ENCODE measurements at places on chromosomes 11 and 22.

GRCh38 chr22:26942637-26942957, 285.2 kb downstream of the MIAT start:
- DNase-seq: no peak

DNA sequence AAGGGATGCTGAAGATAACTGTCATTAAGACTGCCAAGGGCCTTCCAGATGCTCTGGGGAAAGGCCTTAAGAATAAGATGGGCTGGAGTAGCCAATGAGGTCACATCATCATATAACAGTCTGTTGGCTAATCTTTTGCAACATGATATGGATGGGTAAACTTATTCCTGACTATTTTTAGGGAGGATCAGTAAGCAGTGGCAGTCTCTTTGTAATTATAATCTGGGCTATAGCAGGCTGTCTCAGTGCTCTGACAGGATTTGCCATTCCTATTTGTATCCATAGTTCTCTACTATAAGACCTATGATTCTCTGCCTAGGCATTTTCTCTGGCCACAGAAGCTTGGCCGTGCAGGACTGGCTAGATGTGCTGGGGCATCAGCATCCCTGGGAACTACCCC, 16.1 kb upstream of the CALCB start:
- DNase-seq: no peak

DNA sequence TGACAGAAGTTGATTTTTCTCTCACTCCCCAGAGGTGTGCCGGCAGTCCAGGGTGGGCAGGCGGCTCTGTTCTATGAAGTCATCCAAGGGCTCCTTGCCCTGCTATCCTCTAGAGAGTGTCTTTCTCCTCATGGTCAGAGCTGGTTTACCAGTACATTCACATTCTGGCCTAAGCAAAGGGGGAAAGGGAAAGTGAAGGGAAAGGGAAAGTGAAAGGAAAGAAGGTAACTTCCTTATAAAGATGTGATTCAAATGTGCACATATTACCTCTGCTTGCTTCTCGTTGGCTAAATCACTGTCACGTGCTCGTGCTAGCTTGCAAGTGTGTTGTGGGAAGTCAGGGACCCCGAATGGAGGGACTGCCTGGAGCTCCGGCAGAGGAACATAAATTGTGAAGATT, 2.9 kb upstream of the HTATIP2 start:
- DNase-seq: no peak

- DNase-seq: no peak
Observed at GRCh38 chr11:102630598-102631448, 5.7 kb upstream of the MMP20 start.

- no peak for DNase-seq
Observed at GRCh38 chr11:61362542-61362875, 335 bp downstream of the TMEM138 start.

GRCh38 chr22:41285441-41285819, 557 bp downstream of the RANGAP1 start:
- peak; percentile 61 for DNase-seq

DNA sequence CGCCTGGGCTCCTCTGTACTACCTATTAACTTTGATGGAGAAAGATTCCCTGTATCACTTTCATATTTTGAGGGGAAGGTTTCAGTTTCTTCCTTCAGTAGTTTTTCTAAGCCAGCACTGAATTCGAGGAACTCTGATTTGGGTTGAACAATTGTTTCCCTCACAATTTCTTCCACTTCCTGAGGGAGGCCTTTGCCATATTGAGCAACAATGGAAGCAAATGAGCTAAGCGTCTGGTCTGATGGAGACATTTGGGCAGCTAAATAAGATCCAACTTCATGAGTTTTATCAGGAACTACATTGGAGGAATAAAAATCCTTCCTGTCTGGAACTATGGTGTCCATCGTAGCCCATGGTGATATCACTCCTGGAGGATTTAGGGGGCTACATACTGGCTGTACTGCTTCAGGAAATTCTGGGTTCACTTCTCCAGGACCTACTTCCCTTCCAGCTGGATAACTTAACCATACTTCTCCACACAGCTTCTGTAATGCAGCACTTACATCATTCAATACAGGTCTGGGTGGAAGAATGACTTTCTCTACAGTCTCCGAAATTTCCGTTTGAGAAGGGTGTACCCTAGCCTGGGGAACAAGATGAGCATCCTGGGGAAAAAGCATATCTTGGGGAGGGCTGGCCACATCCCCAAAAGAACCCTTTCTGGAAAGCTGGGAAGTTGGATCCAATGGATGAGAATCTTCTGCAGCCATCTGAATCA, 38.9 kb upstream of the CCDC89 start:
- no peak for DNase-seq

DNA sequence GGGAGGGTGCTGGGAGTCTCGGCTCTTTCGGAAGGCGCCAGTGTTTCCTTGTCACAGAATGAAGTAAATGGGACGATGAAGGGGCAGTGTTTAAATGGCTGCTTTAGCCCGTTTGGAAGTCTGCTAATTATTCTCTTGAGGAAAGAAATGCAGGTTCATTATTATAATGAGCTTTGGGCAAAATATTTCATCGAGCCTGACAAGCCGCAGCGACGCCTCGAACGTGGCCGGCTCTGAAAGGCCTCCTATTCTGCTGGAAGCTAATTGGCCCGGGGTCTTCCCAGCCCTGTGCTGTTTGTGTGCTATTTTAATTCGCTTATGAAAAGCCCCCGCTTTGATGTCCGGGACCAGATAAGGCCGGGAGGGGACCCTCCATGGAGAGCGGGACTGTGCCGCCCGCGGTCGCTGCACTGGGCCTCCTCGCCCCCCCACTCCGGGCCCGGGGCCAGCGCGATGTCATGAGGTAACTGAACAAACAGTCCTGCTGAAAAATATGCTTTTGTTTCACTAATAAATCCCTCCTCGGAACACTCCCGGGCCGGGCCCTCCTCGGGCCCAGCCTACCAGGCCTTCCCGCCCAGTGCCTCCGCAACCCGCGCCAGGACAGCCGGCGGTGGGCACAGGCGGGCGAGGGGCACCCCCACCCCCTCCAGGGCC, 78.4 kb downstream of the CDKN1C start:
- DNase-seq: peak; percentile 87

GRCh38 chr11:106399624-106400023, 322.2 kb downstream of the AASDHPPT start:
- no peak for DNase-seq

DNA sequence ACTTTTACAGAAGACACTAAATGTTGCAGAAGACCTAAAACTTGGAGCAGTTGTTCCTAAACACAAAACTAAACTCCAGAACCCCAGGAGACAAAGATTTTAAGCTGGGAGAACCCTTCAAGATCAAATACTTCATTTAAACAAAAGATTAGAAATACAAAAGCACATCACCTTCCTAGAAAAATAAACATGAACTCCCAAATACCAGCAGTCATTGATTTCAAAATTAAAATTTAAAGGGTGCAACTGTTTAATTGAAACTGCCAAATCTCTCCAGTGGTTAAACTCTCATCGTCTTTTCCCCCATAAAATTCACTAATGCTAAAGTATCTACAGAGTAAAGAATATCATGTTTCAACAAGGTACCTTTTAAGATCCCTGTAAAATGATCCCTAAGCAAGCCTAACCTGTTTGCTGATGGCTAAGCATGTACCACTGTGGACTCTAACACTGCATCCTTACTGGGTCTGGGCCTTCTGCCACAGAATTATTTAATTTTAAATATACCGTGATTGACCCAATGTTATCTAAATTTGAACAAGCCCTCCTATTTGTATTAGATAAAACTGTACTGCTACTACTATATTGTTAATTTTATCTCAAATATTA, 53.7 kb upstream of the CCDC34 start:
- no peak for DNase-seq

DNA sequence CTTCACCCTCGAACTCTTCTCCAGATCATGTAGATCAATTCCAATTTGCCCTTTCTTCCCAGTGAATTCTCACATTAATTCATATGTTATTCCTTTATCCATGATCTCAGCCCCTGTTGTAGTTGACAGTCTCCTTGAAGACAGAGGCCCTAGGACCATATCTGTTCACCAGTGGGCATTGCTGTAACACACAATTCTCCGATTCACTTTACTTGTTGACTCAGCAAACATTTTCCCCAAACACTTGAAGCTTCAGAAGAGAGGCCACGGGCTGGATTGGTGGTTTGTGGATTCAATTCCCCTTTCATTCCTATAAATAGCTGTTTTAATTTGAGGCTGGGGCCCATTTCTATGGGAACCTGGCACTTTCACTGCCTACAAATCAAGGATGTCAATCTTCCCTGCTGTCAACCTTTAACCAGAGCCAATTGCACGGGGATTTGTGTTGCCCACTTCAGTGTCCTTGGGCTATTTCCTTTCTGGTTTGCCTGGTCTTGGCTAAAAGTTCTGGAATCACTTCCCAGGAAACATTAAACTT, 393.0 kb upstream of the KIRREL3 start:
- no peak for DNase-seq

DNA sequence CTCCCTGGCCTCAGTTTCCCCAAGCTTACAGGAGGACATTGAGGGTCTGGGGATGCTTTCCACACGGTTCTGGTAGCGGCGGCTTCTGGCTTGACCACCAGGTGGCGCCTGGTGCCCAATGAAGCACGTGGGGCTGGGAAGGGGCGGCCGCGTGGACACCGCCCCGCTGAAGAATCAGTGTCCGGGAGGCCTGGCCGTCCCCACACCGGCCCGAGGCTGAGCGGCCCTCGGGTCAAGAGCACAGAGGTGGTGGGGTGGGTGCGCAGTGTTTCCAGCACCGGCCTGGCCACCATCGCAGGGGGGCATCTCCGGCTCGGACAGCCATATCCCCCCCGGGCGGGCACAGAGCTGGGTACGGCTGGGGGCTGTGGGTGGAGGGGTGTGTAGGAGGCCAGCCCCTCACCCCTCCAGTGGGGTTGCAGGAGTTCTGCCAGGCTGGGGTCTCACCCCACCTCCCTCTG, 27.8 kb upstream of the PPARA start:
- peak; percentile 88 for DNase-seq
